ENCODE measurements at places on chromosomes 13 and 19. TPM values are rescaled to one million over a fixed set of nuclear protein-coding genes. Genes with fewer than 3 reads are reported as not detected.

Gene SIGLECL1
- not detected for total RNA-seq

Gene RNF225
- total RNA-seq: 1.5 TPM

Gene VAV1
- total RNA-seq: not detected

Gene DLL3
- total RNA-seq: 17.9 TPM

Gene OVOL3
- total RNA-seq: not detected

Gene DHDH
- total RNA-seq: 0.82 TPM

Gene NCR1
- total RNA-seq: not detected

Gene ZNF90
- 27.3 TPM for total RNA-seq

Gene UBE2L5
- total RNA-seq: not detected

Gene WTIP
- 17.0 TPM for total RNA-seq

Gene ERICH4
- total RNA-seq: not detected

Gene MTUS2
- 0.91 TPM for total RNA-seq

Gene SIGLEC10
- total RNA-seq: not detected

Gene MIDN
- total RNA-seq: 187 TPM

Gene MYH14
- 4.0 TPM for total RNA-seq

Gene ZNF541
- total RNA-seq: not detected

Gene ZNF177
- total RNA-seq: 8.0 TPM

Gene SPRY2
- total RNA-seq: 106 TPM

Gene KLK15
- not detected for total RNA-seq

Gene CDC16
- total RNA-seq: 80.2 TPM

Gene CCL25
- not detected for total RNA-seq

Gene ZNF534
- total RNA-seq: not detected

Gene OR10H3
- not detected for total RNA-seq

Gene URAD
- total RNA-seq: not detected

Gene TEKTIP1
- total RNA-seq: 2.0 TPM

Gene TEX29
- total RNA-seq: 0.50 TPM

Gene CFAP97D2
- not detected for total RNA-seq

Gene METTL21C
- not detected for total RNA-seq

Gene FXYD3
- 2.8 TPM for total RNA-seq

Gene ZNF492
- not detected for total RNA-seq

Gene F2RL3
- not detected for total RNA-seq

Gene CASP14
- not detected for total RNA-seq

Gene NLRP12
- total RNA-seq: not detected

Gene PPP1R12C
- 107 TPM for total RNA-seq

All from neural crest cell (in vitro differentiated cells).